Naive thymus-derived CD4-positive, alpha-beta T cell (primary cell): ENCODE measurements at places on chromosomes 11 and 22.

- DNase-seq: no peak
Measured at GRCh38 chr11:87832211-87832610, 343.0 kb downstream of the RAB38 start.

DNA sequence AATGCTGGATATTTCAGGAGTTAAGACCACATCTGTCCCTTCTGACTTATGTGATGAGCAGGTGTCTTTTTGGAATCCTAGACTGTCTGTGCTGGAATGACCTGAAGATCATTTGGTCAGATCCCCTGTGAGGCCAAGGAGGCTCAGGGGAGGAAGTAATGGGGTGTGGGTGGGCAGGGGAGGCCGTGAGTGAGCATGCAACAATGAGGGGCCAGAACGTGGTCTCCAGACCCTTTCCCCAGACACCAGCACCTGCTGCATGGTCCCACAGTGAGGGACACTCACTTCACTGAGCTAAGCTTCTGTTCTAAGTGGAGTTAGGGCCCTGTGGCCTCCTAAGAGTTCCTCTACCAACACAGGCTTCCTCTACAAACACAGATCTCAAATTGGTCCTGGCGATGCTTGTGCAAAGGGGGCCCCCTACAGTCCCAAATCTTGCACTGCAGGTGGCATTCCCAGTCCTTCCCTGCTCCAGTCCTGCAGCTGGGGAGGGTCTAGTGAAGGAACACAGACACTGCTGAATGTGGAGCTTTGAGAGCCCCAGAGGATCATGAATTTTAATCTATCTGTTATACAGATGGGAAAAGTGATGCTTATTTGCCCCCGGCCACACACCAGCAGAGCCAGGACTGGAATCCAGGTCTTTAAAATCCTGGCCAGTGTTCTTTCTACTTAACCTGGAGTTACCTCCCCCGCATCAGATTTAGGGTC is 7.4 kb downstream of the USP2 start:
- no peak for DNase-seq

- no peak for DNase-seq
Measured at GRCh38 chr11:100789500-100789899, 102.4 kb downstream of the ARHGAP42 start.

DNA sequence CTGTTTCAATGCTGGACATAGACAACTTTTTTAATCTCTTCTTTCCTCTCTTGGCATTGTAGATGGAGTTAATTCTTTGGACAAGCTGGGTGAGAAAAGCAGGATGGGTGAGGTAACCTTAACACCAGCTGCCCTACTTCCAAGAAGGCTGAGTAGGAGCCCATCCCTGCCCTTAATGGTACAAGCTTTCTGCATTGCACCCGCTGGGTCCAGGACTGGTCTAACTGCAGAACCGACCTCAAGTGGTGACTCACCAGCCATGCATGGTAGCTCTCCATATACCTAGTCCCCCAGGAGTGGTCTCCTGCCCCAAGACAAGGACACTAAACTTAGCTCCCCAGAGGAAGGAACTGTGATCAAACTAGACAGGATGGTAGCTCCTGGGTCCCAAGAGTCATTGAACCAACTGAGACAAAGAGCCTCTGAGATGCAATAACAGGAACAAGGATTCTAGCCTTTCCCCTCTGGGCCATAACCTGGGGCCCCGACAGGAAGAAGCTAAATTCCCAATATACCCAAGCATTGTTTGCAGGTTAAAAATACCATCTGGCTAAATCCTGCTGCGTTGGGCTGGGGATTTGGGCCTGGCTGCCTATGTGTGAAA is 32.1 kb downstream of the RPL27A start:
- DNase-seq: no peak

GRCh38 chr22:20885557-20886323 is 26.9 kb downstream of the SNAP29 start:
- peak; percentile 28 for DNase-seq

DNA sequence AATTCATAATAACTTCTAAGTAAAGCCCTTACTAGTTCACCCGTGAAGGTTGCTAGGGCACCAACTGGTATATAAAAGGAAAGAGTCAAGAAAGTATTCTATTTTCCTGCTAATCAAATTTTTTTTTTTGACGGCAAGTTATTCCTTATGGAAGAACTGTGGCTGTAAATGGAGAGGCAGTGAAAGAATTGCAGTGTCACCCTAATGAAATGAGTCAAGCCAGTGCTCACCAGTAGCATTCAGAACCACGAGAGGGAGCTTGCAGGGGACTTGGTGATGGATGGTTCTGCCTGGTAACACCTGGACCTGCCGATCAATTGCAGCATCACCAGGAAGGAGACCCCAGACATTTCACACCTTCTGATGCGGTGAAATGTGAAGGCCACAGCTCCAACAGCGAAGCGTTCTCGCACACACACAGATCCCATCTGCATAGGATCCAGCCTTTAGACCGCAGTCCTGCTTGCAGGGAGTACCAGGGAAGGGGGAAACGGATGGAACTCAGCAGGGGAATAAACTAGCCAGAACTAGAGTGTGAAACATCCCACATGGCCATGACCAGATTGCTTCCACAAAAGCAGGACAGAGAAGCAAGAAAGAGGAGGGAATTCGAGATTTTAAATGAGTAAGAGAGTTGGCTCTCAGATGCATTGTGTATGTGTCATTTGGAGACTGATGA is 326.2 kb downstream of the TBC1D22A start:
- no peak for DNase-seq

- DNase-seq: no peak
Measured at GRCh38 chr11:91869686-91870085, 354.9 kb upstream of the FAT3 start.

GRCh38 chr11:123193742-123194141 is 1.3 kb downstream of the CLMP start:
- no peak for DNase-seq

DNA sequence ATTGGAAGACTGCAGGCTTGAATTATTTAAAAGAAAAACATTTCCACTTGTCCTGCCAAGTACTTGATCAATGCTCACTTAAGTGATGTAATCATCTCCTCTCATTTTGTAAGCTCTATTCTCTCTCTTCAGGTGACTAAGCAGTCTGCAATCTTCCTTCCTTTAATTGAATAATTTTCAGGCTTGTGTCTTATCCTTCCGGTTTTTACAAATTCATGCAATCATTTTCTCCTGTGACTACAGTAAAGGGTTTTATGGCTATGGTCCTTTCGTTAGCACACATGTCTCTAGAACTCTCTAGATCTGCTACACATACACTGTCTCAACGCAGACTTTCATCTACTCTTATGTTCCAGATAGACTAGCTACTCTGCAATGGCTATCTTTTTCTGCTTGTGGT is 12.6 kb upstream of the UPB1 start:
- no peak for DNase-seq
